ENCODE measurements at places on chromosomes 12 and 14. TPM values are rescaled to one million over a fixed set of nuclear protein-coding genes. Genes with fewer than 3 reads are reported as not detected.

OR4E2 gene
- not detected for total RNA-seq

FRMD6 gene
- total RNA-seq, result 157 TPM

SPX gene
- 1.3 TPM for total RNA-seq

NFATC4 gene
- total RNA-seq, result 59.9 TPM

TMEM233 gene
- under 0.01 TPM for total RNA-seq

NFE2 gene
- 0.17 TPM for total RNA-seq

MUCL1 gene
- not detected for total RNA-seq

RASAL1 gene
- not detected for total RNA-seq

SLC41A2 gene
- 22.8 TPM for total RNA-seq

SYCP3 gene
- total RNA-seq, result 0.26 TPM
